Lower leg skin (tissue), 4 donors: ENCODE measurements at places on chromosomes 16 and 17.
A peak's percentile ranks its signal among the peaks of the same experiment; 100 is the strongest.

GRCh38 chr17:34988644-34989043, 8.3 kb downstream of the LIG3 start:
- no peak for DNase-seq

DNA sequence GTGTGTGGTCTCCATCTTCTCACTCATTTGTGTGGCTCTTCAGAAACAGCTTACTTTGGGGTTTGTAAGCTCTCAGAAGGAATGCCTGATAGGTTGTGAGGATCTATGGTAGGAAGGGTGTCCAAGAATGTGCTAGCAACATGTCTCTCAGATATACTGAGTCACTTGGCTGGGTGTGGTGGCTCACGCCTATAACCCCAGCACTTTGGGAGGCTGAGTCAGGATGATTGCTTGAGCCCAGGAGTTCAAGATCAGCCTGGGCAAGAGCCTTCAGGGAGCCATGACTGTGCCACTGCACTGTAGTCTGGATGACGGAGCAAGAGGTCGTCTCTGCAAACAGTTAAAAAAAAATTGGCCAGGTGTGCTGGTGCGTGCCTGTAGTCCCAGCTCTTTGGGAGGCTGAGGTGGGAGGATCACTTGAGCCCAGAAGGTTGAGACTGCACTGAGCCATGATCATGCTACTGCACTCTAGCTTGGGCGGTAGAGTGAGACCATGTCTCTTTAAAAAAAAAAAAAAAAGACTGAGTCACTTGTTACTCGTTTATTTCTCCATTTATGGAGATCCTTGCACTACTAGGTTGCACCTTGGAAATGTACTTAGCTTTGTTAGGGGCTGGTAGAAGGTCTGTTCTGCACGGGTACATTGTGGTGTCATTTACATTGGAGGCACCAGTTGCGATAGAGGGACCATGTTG, 232.0 kb downstream of the SNX29 start:
- no peak for DNase-seq

DNA sequence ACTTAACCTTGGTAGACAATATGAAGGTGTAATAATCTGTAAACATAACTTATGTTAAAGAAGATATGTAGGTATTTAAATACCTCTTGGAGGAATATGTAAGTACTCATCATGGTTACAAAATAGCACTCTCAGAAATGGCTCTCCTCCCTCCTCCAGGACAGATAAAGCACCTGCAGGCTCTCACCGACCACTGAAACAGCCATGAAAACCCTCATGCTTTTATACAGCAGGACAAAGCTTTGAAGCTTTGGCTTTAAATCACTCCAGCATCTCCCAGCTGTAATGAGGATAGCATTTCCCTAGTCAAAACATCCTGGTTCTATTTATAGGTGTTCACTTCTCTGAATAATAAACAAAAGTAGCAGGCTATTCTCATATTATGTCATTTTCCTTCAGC, 69.1 kb upstream of the PMFBP1 start:
- DNase-seq, result no peak

- DNase-seq, result no peak
These were observed 20.5 kb downstream of the MYO15A start for GRCh38 chr17:18129041-18129502.

DNA sequence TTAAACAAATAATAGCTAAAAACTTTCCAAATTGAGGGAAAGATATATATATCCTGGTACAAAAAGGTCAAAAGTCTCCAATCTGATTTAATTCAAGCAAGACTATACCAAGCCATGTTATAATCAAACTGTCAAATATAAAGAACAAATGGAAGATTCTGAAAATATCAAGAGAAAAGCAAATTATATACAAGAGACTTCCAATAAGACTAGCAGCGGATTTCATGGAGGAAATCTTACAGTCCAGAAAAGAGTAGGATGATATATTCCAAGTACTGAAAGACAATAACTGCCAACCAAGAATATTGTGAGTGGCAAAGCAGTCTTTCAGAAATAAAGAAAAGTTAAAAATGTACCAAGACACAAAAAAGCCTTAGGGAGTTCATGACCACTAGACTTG, 102.2 kb downstream of the CEP112 start:
- DNase-seq, result no peak

- no peak for DNase-seq
These were observed 33.9 kb downstream of the CREBBP start for GRCh38 chr16:3846595-3847091.

GRCh38 chr17:41730479-41730878, 4.0 kb downstream of the HAP1 start:
- no peak for DNase-seq

DNA sequence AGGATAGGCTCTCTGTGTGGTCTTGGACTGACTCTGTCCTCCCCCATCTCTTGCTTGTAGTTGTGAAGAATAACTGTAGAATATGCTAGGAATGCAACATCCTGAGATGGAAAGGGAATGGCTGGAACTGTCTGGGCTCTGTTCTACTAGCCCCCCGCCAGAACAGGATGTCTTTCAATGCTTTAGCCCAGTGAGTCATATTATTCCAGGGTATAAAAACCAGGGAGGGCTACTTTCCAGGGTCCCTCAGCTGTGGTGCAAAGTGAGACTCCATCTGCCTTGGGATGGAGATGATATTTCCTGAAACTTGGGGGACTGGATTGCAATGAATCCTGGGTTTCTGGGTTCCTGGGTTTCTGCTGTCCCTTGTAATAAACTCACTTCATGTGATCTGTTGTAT, 32.1 kb downstream of the HYDIN start:
- DNase-seq, result no peak

GRCh38 chr16:25012525-25012991, 2.6 kb downstream of the ARHGAP17 start:
- no peak for DNase-seq

DNA sequence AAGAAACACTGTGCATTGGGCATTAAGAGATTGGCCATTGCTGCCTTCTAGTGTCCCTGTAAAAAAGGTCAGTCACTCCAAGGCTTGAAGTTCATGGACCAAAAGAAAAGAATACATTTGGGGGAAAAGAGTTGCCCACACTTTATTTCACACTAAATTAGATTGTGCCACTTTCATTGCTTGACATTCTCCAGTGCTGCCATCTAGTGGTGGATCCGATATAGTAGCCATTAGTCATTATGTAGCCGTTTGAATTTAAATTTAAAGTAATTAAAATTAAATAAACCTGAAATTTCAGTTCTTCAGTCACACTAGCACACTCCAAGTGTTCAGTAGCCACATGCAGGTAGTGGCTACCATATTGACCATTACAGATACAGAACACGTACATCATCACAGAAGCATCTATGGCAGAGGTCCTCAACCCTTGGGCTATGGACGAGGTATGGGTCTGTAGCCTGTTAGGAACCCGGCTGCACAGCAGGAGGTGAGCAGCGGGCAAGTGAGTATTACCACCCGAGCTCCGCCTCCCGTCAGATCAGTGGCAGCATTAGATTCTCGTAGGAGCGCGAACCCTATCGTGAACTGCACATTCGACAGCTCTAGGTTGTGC, 21.9 kb upstream of the CDH5 start:
- DNase-seq, result no peak

DNA sequence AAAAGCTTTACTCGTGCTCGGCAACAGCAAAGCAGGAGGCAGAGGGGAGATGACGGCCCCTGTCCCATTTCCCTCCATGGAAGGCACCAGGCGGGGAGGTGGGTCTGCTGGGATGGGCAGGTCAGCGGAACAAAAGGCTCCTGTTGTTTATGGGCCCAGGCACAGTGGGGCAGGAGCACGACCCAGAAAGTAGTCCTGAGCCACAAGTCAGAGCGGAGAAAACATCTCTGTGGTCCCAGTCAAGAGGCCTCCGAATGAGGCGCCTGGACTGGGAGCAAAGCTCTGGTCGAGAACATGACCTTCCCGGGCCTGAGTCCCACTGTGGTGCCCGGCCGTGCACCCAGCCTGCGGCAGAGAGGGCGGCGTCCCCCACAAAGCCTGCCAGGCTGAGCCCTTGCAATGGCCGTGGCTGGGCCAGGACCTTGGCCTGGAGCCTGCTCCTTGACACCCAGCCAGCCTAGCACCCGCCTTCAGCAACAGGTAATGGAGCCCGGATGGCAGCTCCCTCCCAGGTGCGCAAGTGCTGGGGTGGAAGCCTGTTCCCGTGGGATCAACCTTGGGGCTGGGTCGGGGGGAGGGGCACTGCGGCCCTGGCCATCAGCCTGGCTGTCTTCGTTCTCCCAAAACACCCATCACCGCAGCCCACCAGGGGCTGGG, 3.6 kb downstream of the RFNG start:
- no peak for DNase-seq

- peak; percentile 40 for DNase-seq
These were observed 70.8 kb upstream of the KCTD5 start for GRCh38 chr16:2611499-2611862.

DNA sequence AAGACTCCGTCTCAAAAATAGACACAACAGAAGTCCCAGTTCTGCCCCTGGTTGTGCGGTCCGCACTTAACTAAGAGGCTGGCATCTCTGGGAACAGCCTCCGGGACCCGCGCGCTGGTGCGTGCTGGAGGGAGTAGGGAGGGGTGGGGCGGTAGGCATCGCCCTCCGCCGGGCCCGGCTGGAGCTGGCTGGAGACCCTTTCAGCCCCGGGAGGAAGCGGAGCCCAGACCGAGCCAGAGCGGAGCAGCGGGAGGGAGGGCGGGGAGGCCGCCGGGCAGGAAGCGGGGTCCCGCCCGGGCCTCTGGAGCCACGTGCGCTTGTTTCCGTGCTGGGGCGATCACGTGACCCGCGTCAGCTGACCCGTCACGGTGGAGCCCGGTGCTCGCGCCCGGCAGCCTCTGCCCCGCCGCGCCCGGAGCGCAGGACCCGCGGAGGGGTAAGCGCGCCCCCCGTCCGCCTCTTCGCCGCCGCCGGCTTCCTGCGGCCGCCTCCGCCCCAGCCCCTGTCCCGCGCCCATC, at the start of gene WDR81:
WDR81 (plus strand) TSS at position 354 of the 518 bp plus-strand sequence. CDS start 256 bp downstream, outside the sequence.
- peak; percentile 99 for DNase-seq

DNA sequence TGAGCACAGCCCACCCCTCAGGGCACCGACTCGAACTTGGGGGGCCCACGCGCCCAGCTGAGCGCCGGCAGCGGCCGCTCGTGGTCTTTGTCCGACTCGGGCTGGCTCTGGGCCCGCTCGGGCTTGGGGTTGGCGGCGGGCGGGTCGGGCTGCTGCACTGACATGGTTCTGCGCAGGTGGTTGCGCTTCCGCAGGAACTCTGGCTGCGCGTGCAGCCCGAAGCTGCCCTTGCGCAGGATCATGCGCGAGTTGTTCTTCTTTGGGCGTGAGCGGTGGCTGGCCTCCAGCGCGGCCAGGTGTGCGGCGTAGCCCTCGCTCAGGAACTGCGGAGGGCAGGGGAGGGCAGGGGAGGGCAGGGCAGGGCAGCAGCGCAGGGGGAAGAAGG, 11.1 kb downstream of the PIMREG start:
- DNase-seq, result no peak

GRCh38 chr16:13958474-13958873, 38.5 kb downstream of the ERCC4 start:
- no peak for DNase-seq

GRCh38 chr17:77045441-77046041, 95.2 kb upstream of the SEC14L1 start:
- DNase-seq, result no peak

- no peak for DNase-seq
These were observed at the start of gene CDK3 for GRCh38 chr17:76000755-76001521. TSS of gene CDK3 (plus strand) at chr17:76000855. CDS start at chr17:76001426, 571 bp downstream.

GRCh38 chr17:70787721-70788300, 618.5 kb downstream of the KCNJ2 start:
- no peak for DNase-seq

DNA sequence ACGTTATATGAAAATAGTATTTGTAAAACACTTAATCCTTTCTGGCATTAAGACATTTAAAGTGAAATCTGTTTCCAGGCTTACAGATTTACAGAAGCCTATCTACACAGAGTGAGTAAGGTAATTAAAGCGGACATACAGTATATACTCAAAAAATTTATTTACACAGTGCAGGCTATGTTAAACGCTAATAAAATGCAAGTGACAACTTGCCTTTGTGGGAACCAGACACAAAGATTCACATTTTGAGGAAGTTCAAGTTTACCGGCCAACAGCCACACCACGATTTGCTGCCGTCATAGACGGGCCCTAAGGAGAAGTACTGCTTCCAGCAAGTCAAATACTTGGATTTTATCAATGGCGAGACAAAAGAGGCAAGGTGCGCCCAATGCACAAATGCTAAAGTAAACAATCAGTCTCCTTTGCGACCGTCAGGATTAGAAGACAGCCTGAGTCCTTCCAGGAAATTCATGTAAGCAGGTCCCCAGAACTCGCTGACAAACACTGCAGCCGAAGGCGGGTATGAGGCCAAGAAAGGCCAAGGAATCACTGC, 801 bp downstream of the VPS35 start:
- peak; percentile 44 for DNase-seq
